Calu3 (cell line): ENCODE measurements at places on chromosomes 6 and 20.

DNA sequence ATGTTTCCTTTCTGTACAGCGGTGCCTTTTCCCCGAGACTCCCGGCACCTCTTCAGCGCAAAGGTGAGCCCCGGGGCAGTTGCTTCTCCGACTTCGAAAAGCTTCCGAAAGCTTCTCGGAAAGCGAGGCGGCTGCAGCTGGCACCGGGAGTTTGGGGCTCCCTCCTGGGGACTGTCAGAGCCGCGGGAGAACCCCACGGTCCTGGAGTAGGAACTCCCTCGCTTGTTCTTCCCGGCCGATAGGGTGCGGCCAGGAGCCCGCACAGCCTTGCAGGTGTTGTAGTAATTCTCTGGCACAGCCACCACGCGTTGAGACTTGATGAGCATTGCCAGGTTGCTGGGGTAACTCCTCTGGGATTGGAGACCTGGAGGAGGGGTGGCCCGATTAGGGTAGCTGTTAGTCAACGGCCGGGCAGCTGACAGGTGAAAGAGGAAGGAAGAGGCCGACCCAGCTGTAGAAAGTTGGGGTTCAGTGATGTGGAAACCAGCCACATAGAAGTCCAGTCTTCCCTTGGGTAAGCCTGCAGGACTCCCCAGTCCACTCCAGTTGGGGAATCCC lies 721 bp downstream of the KDM1B start:
- DNase-seq: peak; percentile 68

GRCh38 chr20:52291109-52291508 lies 99.5 kb upstream of the ZFP64 start:
- DNase-seq: no peak

- no peak for DNase-seq
These were observed 9.7 kb downstream of the TULP4 start for GRCh38 chr6:158321960-158322359.

DNA sequence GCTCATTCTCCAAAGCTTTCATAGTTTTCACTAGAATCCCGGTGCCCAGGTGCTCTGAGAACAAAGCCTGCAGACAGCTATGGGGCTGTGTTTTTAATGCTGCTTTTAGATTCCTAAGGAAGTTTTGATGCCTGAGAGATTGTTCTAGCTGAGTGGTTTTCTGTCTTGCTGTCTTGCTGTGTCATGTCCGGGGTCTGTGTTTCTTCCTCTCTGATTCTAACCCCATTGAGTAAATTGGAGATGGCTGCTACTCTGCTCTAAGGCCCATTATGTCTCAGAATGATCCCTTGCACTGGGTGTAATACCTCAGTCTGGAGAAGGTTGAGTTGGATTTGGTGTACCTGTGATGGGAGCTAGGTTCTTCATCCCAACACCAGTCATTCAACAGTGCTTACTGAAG lies 63.4 kb downstream of the ARID1B start:
- DNase-seq: no peak

GRCh38 chr6:170205534-170206316 lies 85.2 kb downstream of the DLL1 start:
- no peak for DNase-seq

DNA sequence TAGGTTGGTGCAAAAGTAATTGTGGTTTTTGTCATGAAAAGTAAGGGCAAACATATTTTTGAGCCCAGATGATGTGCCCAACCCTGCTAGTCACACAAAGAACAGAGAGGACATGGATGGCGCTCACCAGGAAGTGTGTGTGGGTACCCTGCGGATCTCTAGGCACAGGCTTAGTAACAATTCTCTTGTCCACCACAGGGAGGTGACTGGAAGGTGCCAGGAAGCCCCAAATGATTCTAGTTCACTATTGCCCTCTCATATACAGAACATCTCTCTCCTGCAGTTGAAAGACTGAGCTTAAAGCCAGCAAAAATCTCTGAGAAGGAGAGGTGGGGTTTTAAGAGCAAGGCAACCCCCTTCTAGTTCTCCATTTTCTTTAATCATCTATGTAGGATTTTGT lies 272.1 kb upstream of the TAB2 start:
- no peak for DNase-seq

DNA sequence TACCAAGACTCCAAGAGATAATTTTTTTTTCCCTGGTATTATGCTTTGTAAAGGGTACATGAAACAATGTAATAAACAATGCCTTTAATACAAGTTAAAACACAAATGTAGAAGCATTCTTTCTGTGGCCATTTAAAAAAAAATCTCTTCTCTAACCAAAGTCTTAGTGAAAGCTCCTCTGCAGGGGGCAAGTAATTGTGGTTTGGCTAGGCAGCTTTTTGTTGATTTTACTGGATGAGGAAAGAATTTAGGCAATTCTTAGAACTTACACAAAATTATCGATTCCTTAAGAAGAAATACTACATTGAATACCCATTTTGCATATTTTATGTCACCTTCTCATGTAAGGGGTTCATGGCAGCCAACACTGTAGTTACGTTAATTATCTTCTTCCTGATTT lies 12.4 kb downstream of the TFB1M start:
- DNase-seq: no peak

- DNase-seq: no peak
These were observed 16.7 kb upstream of the SMLR1 start for GRCh38 chr6:130810307-130811030.

DNA sequence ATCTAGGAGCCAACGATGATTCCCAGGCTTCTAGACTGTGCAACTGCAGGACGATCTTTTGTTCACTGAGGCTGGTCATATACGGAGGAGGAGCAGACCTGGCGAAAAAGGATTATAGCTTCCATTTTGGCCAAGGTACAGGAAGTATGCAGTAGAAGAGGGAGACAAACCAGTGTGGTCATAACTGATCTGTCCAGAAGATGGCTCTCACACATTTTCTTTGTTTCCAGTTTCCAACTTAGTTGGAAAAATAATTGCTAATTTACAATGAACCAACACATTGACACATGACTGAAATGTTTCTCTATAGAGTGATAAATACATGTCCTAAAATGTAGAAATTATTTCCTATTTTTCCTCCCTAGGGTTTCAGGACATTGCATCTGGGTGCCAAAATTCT lies 364.1 kb upstream of the BTBD3 start:
- peak; percentile 6 for DNase-seq

- DNase-seq: no peak
These were observed 1424.8 kb upstream of the EYS start for GRCh38 chr6:67131827-67132226.

DNA sequence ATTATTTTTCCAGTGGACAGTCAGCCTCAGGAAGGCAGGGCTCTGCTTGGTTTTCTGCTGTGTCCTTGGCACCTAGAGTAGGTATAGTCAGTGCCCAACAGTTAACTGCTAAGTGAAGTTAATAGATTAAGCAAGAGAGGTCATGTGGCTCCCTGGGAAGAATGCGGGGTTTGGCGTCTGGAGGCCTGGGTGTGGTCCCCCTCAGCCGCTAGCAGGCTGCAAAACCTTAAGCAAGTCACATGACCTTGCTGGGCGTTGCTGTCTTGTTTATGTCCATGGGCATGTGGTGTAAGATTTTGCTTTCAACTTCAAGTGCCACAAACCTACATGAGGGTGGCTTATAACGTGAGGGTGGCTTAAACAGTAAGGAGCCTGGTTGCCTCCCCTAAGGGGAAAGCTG lies 75.5 kb upstream of the SCP2D1 start:
- peak; percentile 4 for DNase-seq

- no peak for DNase-seq
These were observed 521.6 kb upstream of the SOX4 start for GRCh38 chr6:21071780-21072468.

- DNase-seq: no peak
These were observed 187.1 kb downstream of the BMP7 start for GRCh38 chr20:57079031-57080005.

GRCh38 chr6:94045099-94045829 lies 625.9 kb upstream of the EPHA7 start:
- no peak for DNase-seq

DNA sequence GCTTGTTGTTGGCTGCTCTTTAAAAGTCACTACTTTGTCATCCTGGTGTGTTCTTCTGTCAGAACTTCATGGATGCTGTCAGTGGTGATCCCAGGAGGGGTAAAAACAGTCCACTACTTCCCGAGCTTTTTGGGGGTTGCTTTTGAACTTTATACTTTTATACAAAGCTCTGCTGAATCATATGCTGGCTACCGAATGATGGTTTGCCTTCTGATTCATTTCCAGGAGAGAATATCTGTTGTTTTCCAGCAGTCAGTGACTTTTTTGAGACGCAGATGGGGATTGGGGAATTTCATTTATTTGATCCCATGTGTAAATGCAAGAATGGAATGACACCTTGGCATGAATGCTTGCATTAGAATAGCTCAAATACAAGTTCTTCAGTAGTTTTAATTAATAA lies 32.7 kb upstream of the COL10A1 start:
- DNase-seq: no peak

GRCh38 chr6:89375427-89376267 lies 23.1 kb upstream of the UBE2J1 start:
- peak; percentile 88 for DNase-seq

- DNase-seq: no peak
These were observed 11.6 kb downstream of the GPR31 start for GRCh38 chr6:167146135-167146534.

DNA sequence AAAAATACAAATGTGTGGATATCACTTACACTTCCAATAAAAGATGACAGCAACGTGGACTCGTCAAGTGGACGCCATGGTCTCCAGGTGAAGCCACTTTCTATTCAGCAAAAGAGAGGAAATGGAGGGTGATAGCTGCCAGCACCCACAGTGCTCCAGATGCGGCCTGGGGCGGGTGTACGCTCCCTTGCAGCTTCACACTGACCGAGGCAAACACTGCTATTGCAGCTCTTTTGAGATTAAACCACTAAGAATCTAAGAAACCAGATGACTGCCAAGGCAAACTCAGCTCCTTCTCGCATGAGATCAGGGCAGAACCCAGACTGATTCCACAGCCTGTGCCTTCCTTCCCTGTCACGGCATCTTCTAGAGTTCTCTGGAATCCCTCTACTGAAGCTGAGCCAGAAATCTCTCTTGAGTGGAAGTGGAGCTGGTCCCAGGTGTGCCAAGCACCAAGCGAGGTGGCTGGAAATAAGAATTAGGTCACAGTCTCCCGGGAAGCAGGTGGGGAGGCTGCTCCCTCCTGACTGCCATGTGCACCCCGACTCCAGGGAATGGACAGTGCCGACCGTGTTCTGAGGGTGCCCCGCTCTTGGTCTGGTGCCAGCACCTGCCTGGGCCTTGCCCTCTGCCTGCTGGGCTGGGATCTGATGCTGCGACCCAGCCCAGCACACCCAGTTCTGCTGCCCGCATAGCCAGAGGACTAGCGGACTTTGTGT lies 90.1 kb upstream of the AFDN start:
- DNase-seq: no peak

- DNase-seq: no peak
These were observed 142.7 kb downstream of the PTPRT start for GRCh38 chr20:43046966-43047365.

DNA sequence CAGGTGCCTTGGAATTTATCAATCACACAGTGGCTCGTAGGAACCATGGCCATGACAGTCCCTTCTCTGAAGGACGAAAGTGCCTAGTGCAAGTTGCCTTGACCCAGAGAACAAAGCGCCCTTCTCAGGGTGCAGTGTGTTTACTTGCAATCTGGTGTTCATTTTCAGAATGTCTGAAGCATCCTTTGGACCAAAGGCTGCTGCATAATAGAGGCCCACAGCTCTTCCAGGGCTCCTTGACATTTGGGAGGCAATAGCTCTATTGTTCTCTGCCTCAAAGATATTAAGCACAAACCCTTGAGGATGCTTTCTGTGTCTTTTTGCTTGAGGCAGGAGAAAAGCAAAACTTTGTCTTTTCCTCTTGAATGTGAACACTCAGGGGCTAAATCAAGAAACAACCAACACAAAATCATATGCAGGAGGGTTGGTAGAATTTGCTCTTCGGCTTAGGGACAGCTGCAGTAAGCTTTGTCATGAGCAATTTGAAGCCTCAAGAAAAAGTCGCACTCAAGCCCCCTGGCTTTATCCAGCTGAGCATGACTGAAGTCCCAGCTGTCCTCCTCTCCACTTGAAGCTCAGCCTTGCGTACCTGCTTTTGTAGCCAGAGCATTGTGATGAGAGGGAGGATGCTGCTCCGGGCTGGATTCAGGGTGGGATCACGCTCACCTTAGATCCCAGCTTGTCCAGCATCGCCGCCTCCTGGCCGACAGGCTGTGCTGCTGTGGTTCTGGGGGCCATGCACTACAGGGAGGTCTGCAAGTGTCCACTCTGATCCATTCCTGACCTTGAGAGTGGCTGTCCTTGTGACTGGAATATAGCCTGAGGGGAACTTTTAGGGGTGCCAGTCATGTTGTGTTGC lies 495.4 kb downstream of the CDH26 start:
- DNase-seq: no peak

- DNase-seq: no peak
These were observed 138.4 kb upstream of the GLP1R start for GRCh38 chr6:38910207-38910606.

DNA sequence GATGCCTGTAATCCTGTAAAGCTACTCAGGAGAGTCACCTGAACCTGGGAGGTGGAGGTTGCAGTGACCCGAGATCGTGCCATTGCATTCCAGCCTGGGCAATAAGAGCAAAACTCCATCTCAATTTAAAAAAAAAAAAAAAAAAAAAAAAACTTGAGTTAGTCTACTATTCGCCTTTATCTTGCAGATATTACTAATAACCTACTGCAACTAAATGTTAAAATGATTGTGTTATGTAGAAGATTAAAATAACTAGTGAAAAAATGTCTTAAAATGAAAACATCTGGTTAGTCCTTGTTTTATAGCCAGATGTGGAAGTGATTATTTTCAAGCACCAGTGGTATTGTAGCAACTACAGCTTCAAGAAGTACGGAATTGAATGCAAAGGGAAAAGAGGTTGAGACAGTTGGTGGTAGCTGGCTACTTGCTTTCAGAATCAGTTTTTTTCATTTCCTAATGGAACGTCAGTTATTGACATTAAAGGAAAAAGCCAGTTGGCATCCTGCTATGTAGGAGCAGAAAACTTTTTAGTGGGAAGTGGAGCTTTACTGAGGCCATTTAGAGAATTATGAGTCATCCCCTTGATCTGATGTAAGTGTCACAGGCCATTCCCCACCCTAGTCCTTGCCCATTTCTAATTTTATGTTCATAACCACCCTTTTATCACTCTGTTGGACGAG lies 43.8 kb upstream of the DYNLRB1 start:
- DNase-seq: no peak

DNA sequence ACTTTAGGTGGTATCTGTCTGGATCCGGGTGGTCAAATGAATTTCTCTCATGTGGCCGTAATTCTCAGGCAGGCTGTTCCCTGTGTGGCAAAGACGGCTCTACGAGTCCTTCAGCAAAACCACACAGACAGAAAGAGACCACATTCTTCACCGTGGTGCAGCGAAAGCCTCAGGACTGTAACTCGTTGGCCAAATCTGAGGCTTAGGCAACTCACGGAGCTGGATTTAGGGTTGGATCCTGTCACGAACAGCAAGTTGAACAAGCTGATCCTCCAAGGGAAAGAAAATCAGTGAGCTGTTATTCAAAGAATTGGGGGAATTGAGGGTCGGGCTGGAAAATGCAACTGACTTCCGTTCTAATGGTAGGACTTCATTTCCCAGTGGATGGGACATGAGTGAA lies 167.4 kb downstream of the ZMYND8 start:
- DNase-seq: no peak
